ENCODE measurements at places on chromosomes 7 and 10.
A peak's percentile ranks its signal among the peaks of the same experiment; 100 is the strongest.

DNA sequence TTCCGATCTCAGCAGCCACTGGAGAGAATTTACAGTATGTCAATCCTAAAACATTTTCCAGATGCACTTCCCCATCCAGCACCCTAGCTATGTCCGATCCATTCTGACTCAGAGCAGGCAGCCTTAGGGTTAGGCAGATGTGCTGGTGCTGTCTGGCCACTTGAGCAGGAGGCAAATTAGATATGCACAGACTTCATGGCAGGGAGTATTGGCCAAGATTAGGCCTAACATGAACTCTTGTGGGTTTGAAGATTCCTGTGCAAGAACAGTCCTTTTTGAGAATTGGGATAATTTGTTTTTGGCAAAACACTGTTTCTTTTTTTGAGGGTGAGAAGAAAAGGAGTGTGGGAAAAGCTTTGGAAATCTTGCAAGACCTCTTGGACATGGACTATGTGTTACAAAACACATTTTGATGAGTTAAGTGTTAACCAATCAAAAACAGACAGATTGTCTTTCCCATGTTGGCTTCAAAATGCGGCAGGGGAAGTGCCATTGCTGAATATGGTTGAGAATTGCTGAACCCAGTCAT is 218.6 kb upstream of the INHBA start:
- DNase-seq = no peak

- no peak for DNase-seq
These were observed 114.6 kb downstream of the CYTH3 start for GRCh38 chr7:6157685-6158423.

DNA sequence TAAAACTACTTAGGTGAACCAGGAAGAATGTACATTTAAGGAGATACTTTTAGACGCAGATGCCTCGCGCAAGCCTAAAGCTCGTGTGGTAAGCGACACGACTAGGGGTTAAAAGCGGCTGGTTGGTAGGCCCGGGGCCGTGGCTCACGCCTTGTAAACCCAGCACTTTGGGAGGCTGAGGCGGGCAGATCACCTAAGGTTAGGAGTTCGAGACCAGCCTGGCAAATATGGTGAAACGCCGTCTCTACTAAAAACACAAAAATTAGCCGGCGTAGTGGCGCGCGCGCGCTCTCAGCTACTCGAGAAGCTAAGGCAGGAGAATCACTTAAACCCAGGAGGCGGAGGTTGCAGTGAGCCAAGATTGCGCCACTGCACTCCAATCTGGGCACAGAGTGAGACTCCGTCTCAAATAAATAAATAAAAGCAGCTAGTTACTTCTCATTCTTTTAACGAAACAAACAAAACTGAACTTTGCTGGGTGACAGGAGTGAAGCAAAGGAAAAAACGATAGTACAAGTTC is 879 bp downstream of the NUDT5 start:
- peak; percentile 58 for DNase-seq

GRCh38 chr10:104037261-104037951 is 48.3 kb downstream of the COL17A1 start:
- no peak for DNase-seq

DNA sequence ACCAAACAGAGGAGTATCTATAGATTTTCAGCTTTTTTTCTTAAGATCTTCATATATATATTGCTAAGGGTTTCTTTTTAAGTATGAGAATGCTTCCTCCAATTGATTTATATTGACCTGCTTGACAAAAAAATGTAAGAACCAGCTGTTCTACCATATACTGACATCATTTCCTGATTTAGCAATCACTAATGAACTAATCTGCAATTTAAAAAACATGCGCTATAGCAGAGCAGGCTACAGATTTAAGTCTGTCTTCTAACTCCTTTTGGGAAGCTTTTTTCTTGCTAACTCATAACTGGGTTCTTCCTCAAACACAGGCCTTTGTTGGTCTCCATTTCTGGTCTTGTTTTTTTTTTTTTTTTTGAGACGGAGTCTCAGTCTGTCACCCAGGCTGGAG is 33.2 kb downstream of the ABCC2 start:
- DNase-seq = peak; percentile 45

DNA sequence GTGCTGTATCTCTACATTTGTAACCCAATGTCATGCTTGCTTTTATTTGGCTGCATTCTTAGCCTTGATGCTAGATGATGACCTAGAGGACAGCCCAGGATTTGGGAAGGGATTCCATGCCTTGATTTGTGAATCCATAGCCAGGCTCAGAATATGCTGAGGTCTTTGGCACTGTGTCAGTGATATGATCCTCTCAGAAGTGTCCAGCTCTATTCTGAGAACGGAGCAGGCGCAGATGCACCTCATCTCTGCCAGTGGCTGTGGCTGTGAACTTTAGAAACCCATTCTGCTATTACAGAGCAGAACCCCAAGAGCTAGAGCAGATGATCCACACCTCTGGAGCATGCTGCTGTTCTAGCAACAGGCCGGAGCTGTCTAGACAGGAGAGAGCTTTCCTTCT is 212.8 kb downstream of the TRIL start:
- DNase-seq = no peak
